Retina (tissue), 1 donor: ENCODE measurements at places on chromosomes 11 and 22.

GRCh38 chr22:27198518-27199035 is 541.2 kb downstream of the MIAT start:
- no peak for DNase-seq

DNA sequence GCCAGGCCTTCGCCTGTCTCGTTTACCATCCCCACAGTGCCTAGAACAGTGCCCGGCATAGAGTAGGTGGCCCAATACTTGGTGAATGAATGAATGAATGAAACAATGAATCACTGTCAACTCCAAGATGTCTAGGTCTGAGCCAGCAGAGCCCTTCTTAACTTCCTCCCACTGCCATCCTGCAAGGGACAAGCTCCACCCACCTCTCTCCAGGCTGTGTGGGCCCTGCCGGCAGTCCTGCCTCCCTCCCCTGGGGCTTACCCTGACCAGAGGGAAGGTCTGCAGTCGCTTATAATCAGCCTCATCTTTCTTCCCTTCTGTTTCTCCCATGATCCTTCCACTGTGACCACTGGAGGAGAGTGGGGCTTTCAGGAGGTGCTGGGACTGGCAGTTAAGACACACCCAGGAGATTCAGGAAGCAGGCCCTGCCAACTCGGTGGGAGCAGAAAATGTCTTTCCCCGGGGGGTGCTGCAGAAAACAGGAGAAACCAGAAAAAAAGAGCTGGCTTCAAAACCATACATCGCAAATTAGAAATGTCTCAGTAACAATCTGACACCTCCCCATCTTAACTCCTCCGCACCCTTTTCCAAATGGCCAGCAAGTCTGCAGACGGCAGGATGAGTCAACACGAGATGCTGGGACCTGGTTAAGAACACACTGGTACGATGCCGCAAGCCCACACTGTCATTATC is 11.4 kb downstream of the DNAL4 start:
- DNase-seq: no peak

DNA sequence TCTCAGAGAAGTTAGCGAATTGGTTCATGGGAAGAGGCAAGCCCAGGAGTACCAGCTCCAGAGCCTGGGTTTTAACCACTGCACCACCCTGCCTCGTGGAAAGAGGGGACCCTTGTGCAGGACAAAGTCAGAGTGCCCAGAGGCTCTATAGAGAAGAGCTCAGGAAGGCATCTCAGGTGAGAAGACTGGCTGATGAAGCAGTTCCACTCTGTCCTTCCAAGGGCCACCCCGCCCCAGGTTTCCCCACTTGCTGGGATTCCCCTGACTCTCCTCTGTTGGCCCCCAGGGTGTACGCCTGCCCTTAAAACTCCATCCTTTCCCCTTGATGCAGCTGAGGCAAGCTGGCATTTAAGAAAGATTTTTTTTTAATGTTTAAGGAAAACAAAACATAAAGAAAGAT is 265.8 kb downstream of the BUD13 start:
- DNase-seq: no peak

GRCh38 chr11:10935015-10935559 is 77.2 kb upstream of the ZBED5 start:
- no peak for DNase-seq

- no peak for DNase-seq
Measured at GRCh38 chr11:44637487-44637886, 72.0 kb downstream of the CD82 start.

DNA sequence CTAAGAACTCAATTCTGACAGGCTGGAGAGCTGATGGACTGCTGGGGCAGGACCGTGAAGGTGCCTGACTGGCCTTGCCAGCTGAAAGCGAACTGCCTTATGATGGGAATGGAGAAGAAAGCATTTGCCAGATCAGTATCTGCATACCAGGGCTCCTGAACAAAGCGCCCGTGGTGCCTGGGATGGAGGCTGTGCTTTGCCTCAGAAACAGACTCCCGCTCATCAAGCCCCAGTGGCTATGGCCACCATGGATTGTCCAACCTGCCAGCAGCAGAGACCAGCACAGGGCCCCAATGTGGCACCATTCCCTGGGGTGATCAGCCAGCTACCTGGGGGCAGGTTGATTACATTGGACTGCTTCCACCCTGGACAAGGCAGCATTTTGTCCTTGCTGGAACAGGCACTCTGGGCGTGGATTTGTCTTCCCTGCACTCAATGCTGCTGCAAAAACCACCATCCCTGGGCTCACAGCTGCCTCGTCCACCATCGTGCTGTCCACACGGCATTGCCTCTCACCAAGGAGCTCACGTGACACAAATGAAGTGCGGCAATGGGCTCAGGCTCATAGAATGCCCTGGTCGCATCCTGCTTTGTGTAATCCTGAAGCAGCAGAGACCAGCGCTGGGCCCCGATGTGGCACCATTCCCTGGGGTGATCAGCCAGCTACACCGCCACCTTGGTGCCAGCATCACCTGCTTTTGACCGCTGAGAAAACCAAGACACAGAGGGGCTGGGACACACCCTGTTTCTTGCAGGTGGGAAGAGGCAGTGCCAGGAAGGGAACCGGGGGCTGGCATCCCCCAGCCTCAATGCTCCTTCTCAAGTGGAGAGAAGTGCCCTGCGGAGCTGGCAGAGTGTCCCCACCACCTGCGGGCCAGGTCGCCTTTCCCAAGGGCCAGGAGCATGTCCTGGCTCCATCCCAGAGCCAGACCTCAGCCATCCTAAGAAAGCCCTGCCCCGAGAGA is 1367.5 kb downstream of the BRD1 start:
- no peak for DNase-seq

DNA sequence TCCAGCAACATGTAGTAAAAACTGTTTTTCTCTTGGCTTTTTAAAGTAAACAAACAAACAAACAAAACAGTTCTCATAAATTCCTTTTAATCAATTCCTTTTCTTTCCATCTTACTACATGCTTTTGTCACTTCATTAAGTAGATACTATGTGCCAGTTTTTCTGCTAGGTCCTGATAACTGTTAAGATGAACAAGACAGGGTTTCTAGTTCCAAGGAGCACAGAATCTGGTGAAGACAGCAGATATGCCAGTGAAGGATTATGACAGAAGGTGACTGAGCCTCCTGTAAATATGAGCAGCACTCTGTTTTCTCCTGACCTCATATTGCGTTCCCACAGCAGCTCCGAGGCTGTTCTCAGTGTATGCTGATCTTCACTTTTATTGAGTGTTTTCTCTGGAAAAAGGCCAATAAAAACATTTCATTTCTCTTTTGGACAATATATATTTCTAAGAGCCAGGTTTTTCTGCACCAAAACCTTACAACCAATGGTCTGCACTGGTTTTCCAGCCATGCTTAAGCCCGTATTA is 45.8 kb downstream of the HEPHL1 start:
- DNase-seq: no peak

DNA sequence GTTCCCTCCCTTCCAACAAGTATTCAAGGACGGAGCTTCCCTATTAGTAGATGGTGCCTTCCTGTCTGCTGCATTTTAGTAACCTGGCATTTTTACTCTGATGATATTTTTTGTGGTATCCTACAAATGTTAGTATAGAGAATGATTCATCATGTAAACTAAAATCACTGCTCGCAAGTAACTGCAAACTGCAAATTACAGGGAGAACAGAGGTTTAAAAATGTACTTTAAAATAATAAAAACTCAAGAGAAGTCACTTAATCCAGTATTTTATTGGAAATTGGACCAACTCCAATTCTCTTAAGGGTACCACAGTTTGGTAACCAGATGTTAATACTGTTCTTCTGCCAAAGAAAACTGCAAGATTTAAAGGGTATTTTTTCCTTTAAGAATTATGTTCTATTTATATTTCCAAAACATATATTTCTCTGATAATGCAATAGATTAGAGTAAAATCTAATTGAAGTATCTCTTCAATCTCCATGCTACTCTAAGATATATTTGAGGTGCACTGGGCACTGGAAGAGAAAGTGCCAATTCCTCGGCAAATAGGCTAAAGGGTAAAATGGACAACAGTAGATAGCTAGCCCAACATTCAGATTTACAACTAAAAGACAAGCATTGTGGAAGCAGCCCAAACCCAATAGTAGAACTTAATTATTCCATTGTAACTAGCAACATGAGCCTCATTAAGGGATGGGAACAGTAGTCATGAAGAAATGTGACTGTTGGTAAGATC is 298.0 kb downstream of the TTC28 start:
- no peak for DNase-seq

DNA sequence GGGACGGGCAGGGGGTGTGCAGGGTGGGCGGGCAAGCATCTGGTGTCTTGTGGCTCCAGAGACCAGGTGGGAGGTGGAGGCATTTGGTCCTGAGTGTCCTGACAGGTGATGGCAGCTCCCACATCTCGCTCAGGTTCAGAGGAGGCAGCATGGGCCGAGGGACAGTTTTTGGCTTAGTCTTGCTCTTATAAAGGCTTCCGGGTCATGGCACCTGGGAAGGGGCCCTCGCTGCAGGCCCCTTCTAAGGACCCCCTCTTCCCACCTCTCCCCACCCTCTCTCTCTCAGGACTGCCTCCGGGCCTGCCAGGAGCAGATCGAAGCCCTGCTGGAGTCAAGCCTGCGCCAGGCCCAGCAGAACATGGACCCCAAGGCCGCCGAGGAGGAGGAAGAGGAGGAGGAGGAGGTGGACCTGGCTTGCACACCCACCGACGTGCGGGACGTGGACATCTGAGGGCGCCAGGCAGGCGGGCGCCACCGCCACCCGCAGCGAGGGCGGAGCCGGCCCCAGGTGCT is 9.9 kb downstream of the CCND1 start:
- DNase-seq: peak; percentile 23

DNA sequence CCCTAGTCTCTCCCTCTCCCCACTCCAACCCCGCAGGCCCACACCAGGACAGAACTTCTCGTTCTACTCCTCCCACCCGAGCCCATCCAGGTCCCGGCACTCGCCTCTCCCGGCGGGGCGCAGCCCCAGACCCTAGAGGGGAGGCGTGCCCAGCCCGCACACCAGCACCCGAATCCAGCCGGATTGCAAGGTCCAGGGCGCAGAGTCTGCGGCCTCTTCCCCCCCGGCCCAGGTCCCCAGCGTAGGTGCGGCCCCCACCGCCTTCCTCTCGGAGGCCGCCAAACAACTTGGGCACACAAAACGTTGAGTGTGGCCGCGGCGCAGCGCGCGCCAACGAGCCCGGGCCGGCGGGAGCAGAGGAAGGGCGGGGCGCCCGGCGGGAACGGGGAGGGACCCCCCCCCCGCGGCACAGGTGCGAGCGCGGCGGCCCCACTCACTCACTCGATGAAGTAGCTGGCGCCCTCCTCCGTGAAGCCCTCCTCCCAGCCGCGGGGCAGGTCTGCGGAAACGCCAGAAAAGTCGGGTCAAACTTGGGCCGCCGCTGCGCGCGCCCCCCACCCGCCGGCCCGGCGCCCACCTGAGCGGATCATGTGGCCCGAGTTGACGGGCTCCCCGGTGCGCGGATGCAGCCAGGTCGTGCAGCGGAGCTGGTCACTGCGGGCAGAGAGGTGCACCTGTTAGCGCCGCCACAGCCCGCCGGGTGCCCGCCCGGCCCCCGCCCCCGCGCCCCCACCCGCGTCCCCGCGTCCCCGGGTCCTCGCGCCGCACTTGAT is 480 bp downstream of the PLEKHA7 start:
- peak; percentile 75 for DNase-seq

GRCh38 chr11:36009473-36009872 is 65.6 kb downstream of the LDLRAD3 start:
- DNase-seq: no peak

GRCh38 chr11:83241291-83241946 is 44.7 kb downstream of the CCDC90B start:
- peak; percentile 47 for DNase-seq

GRCh38 chr22:38907767-38908166 is 35.8 kb upstream of the CBX6 start:
- DNase-seq: no peak

DNA sequence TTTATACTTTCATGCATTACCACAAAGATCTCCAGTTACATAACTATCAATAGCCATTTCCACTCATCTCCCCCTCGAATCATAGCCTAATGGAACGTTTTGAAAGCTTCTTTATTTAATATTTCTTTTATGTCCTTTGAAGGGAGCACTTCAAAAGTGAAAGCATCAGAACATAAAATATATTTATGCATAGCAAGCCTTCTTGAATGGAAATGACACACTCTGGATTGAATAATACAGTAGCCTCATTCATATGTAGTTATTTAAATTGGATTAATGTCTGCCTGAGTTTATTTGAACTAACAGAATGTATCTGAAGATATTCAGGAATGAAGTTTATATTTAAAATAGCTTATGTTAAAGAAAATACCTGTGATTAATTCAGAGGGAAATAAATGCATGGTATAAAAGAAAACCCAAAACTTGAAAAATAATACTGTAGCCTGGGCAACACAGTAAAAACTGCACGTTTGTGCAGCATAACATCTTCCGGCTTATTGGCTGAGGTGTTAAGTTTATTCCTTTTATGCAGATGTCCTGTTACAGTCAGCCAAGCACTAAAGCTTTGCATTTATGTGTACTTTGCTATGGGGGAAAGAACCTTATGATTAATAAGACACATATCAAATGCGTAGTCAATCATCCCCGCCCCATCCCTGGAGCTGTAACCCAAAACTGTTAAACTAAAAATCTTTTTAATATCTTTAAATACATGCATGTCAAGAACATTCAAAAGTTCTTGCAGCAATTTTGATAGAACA is 22.0 kb downstream of the OOSP3 start:
- no peak for DNase-seq

GRCh38 chr11:102318469-102318868 is 1.2 kb downstream of the BIRC3 start:
- no peak for DNase-seq

DNA sequence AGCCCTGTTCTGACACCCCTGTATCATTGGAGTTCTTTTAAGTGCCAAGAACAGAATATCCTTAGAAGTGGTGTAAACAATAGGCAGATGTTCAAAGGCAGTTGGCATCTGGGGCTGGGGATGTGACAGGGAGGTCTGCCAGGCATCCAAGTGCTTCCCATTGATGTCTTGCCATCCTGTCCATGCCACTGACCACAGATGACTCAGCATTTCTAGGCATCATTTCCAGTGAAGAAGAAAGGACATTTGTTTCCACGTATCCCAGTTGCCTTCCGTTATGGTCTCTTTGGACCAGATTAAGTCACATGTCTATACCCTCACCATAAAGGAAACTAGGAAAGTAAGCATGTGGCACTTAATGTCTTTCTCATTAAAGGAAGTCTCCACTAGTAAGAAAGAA is 76.7 kb upstream of the BARX2 start:
- no peak for DNase-seq

DNA sequence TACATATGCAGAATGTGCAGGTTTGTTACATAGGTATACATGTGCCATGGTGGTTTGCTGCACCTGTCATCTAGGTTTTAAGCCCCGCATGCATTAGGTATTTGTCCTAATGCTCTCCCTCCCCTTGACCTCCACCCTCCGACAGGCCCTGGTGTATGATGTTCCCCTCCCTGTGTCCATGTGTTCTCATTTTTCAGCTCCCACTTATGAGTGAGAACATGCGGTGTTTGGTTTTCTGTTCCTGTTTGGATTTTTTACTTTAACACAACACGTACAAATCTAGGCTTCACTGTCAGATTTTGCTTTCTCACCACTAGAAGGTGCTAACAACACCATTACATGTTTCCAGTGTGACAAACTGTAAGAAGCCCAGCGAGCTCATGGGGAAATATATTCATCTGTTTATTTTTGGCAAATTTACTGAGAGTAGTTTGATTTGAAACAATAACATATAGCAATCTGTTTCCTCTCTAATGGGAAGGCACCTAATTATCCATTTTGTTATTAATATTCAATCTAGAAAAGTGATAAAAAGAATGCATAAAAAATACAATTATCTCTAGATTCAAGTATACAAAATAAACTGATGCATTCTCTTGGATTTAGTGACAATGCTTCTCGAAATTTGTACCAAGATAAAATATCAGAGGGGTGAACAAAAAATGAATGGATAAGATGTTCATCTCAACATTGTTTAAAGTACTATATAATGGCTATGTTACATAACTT is 23.2 kb upstream of the BIRC3 start:
- no peak for DNase-seq
